ENCODE measurements at places on chromosomes 1 and 21. TPM values are rescaled to one million over a fixed set of nuclear protein-coding genes. Genes with fewer than 3 reads are reported as not detected.

DNA sequence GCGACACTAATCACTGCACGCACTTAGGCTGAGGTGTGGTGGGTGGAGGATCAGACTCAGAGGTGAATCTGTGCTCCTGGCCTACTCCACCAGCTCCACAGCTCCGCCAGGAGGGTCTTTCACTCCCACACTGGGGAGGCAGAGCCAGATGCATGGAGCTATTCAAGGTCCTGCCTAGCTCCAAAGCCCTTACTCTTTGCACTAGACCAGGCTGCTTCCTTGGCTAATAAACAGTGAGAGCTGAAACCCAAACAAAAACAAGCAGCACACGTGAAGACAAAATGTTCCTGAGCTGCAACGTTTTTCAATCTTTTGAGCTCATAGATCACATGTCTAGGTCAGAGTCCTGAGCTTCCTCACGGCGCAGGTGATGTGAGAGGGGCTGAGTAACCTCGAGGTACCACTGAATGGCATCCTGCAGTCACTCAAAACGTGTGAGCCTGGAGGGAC, 19.2 kb downstream of the CAPZB start:
- H3K27ac ChIP-seq, result no peak overlapping the region
- peaks cover 7% of the 10 kb centered on the region for H3K4me1 ChIP-seq
- H3K4me3 ChIP-seq, result no peak overlapping the region
- no peaks in the 10 kb centered on the region for H3K27me3 ChIP-seq
- H3K36me3 ChIP-seq, result peaks cover 5% of the 10 kb centered on the region

DNA sequence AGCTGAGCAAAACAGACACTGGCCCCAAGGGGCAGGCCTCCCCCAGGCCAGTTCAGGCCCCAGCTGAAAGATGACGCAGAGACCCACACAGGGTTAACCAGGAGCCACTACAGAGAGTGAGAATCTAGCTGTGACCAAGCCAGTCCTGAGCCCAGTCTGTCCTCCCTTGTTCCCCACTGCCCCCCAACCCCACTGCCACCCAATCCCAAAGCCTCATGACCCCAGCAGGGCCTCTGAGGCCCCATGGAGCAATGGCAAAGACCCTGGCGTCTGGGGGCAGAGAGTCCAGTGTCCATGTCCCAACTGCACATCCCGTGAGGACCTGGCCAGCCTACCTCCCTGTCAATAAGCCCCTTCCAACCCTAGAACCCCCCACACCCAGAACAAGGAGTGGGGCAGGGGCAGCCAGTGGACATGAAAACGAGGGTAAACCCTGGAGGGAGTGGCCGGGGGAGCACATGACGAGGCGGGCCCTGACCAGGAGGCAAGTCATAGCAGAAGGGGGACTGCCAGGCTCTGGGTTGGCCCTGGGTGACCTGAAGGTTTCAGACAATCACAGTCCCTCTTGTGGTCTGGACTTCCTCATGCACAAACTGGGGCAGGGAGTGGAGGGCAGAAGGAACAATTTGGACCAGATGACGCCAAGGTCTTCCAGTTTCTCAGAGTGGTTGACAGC, 100.5 kb downstream of the GLIS1 start:
- no peak overlapping the region for H3K4me3 ChIP-seq
- H3K27ac ChIP-seq, result no peak overlapping the region
- no peaks in the 10 kb centered on the region for H3K36me3 ChIP-seq
- H3K4me1 ChIP-seq, result no peaks in the 10 kb centered on the region
- H3K27me3 ChIP-seq, result peaks cover 14% of the 10 kb centered on the region

DNA sequence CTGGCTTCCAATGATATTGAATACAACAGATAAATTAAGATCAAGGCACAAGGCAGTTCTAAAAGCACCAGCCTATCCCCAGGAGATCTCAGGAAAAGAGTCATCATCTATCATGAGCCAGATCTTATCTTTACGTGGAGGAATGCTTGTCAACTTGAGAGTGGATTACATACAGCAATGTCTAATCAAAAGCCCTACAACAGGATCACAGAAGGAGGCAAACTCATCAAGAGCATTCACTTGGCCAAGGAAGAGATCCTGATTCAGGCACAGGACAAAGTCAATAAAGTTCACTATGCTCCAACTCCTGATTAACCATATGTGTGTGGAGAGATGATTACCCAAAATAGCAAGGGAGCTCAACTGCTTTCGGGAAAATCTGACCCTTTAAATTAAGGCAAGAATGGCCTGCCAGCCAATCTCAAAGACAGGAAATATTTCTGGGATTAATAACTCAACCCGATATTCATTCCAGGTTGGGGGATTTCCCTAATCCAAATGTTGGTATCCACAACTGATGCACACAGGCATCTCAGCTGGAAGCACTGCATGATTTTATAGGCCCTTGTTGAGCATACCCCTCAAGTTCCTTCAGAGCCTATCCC, 33.7 kb downstream of the TBX15 start:
- DNase-seq, result no peak
- peaks cover 7% of the 10 kb centered on the region for H3K4me1 ChIP-seq
- no peak overlapping the region for H3K27ac ChIP-seq
- H3K27me3 ChIP-seq, result no peaks in the 10 kb centered on the region
- no peak overlapping the region for H3K4me3 ChIP-seq

GRCh38 chr21:31340942-31341487, 3.0 kb downstream of the TIAM1 start:
- no peaks in the 10 kb centered on the region for H3K27me3 ChIP-seq
- H3K27ac ChIP-seq, result no peak overlapping the region
- no peaks in the 10 kb centered on the region for H3K36me3 ChIP-seq

DNA sequence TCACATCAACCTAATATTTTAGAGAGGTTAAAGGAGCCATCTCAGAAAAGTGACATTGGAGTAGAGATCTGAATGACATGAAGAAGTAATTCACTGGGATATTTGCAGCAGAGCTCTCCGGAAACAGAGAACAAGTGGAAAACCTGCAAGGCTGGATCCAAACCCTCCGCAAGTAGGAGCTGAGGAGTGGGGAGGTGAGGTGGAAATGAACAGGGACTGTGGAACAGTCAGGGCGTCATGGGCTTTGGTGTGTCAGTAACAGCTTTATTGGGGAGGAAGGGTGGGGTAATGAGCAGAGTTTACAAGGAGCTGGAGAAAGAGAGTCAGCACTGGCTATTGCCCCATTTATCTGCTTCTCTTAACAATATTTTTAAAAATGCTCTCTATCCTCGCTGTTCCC, 9.3 kb upstream of the IVL start:
- DNase-seq, result no peak
- H3K4me3 ChIP-seq, result no peak overlapping the region
- no peaks in the 10 kb centered on the region for H3K4me1 ChIP-seq
- no peaks in the 10 kb centered on the region for H3K36me3 ChIP-seq
- no peaks in the 10 kb centered on the region for H3K27me3 ChIP-seq

GRCh38 chr1:117644696-117645311, 39.0 kb downstream of the TENT5C start:
- no peak for DNase-seq
- no peaks in the 10 kb centered on the region for H3K36me3 ChIP-seq
- no peaks in the 10 kb centered on the region for H3K27me3 ChIP-seq

DNA sequence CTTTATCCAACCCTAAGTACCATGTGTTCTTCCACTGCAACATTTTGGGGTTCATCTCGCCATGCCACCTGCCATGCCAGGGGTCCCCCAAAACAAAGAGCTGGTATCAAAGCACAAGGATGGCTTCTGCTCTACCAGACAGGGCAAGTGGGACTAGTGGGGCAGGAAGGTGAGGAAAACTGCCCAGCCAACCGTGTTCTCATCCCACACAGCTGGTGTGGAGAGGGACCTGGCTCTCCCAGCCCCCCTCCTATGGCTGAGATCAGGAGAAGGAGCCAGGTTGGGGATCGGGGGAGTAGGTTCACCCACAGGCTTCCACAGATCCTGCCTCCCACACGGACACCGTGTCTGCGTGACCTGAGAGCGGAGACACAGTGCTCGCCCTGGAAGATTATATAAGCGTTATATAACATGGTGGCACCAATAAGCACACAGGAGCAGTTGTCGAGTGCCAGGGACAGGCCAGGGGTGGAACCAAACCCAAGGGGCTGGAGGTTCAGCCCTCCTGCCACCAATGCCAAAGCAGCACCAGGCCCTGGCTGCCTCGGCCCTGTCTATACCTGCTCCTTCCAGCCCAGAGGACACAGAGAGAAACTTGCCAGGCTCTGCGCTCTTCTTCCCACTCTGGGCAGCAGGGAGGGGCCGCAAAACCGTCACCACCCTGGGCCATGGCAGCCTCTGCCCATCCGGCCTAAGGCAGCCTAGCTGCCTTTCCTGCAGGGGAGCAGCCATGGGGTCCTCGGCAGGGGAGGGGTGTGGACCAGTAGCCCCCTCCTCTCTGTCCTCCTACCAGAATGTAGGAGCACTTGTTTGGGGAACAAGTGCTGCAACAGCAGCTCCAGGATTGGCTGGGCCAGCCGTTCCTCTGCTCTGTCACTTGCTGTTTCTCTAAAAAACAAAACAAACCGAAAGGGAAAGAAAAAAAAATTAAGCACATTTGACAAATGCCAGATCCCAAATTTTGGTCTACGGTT, 43.5 kb downstream of the CD34 start:
- H3K27ac ChIP-seq, result no peak overlapping the region
- no peaks in the 10 kb centered on the region for H3K4me1 ChIP-seq
- no peak for DNase-seq
- peaks cover 5% of the 10 kb centered on the region for H3K27me3 ChIP-seq

GRCh38 chr1:150010393-150011115, at the start of gene OTUD7B:
TSS of gene OTUD7B (minus strand) at chr1:150010726. CDS start at chr1:149977510, 33,216 bp downstream.
- H3K36me3 ChIP-seq, result peaks cover 2% of the 10 kb centered on the region
- H3K27me3 ChIP-seq, result no peaks in the 10 kb centered on the region
- peak within 1 kb of the TSS; percentile 84 for H3K27ac ChIP-seq
- peak within 1 kb of the TSS; percentile 84 for H3K4me3 ChIP-seq

GRCh38 chr1:213782941-213783672, 204.7 kb upstream of the PROX1 start:
- H3K27ac ChIP-seq, result no peak overlapping the region
- no peak overlapping the region for H3K4me3 ChIP-seq
- no peaks in the 10 kb centered on the region for H3K4me1 ChIP-seq

DNA sequence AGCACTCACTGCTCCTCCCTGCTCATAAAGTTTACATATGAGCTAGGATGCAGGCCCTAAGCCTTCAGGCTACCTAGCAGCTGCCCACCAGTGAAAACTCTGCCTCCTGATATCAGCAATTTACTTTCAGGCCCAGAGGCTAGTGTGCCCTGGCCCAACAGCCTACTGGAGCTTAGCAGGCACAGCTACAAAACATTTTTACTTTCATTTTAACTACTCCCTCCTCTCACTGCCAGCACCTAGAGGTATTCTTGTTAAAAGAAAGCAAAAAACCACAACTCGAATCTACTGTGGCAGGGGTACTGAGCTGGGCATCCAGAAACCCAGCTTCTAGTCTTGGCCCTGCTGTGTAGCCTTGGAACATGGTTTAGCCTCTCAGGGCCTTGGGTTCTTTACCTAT, 5.8 kb upstream of the LORICRIN start:
- H3K4me1 ChIP-seq, result no peaks in the 10 kb centered on the region
- no peak for DNase-seq
- H3K36me3 ChIP-seq, result no peaks in the 10 kb centered on the region
- no peak overlapping the region for H3K4me3 ChIP-seq
- no peaks in the 10 kb centered on the region for H3K27me3 ChIP-seq

GRCh38 chr1:54480525-54480848, 67.5 kb upstream of the ACOT11 start:
- peaks cover 19% of the 10 kb centered on the region for H3K4me1 ChIP-seq
- H3K4me3 ChIP-seq, result no peak overlapping the region
- peaks cover 5% of the 10 kb centered on the region for H3K27me3 ChIP-seq
- peak; percentile 65 for DNase-seq
- H3K27ac ChIP-seq, result no peak overlapping the region

DNA sequence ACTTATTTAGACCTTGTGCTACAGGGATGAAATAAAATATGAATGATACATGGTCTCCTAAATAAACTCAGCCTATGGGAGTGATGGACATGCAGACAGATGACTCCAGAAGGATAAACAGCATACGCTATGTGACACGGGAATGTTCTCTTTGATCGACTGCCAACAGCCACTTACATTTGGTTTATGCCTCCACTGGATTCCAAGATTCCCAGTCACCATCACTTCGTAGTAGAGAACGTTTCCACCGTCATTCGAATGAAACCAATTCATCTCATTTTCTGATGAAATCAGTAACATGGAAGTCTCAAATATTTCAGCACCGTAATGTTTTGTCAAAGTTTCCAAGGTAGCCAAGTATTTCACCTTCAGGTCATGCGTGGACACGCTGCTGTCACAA, 99.7 kb downstream of the JAK1 start:
- H3K36me3 ChIP-seq, result peaks cover 9% of the 10 kb centered on the region
- H3K27ac ChIP-seq, result no peak overlapping the region
- H3K4me1 ChIP-seq, result no peaks in the 10 kb centered on the region
- DNase-seq, result no peak

- DNase-seq, result peak; percentile 14
- H3K27ac ChIP-seq, result no peak overlapping the region
- no peaks in the 10 kb centered on the region for H3K27me3 ChIP-seq
- H3K4me3 ChIP-seq, result no peak overlapping the region
Observed at GRCh38 chr1:91684481-91685196, 184.0 kb downstream of the CDC7 start.

GRCh38 chr1:157376681-157377080, 175.6 kb downstream of the FCRL5 start:
- no peak overlapping the region for H3K27ac ChIP-seq
- H3K4me1 ChIP-seq, result no peaks in the 10 kb centered on the region
- no peak overlapping the region for H3K4me3 ChIP-seq
- DNase-seq, result no peak
- H3K36me3 ChIP-seq, result no peaks in the 10 kb centered on the region

DNA sequence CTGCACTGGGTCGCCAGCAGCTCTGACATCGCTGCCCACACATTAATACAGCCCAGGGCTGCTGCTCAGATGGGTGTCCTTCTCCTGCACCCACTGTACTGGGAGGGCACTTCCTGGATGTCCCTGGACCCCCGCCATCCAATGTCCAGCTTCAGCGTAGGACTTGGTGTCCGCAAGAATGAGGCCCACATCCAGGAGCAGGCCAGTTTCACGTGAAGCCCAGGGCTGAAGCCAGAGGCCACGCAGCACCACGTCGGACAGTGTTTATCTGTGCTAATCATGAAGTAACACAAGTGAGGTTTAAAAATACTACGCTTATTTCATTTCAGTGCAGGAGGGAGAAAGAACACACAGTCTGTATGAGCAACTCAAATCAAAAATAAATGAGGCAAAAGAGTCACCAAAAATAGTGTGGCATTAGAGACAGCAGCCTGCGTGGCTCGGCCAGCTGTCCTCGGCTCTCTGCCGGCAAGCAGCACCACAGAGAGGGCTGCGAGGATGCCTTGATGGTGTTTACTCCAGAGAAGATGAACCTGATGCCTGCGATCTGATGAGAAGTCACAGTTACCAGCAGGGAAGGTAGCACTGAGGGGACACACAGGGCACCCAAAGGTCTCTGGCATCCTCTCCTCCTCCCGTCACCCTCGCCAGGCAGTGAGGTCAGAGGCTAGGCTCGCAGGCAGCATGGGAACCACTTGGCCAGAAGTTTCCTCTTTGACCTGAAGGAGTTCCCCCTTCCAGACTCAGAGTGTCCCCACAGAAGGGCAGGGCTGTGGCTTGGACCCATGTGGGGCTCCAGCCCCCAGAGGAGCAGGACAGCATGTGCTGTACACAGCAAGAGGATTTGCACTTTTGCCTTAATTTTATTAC, 22.1 kb upstream of the NPHP4 start:
- no peak for DNase-seq
- H3K27me3 ChIP-seq, result 0 out of 2 replicates have a peak, but pooled peaks cover 5% of the 10 kb centered on the region
- no peaks in the 10 kb centered on the region for H3K36me3 ChIP-seq
- no peak overlapping the region for H3K27ac ChIP-seq

The MAP3K6 gene
- 10.0 TPM for total RNA-seq

The MYBPH gene
- total RNA-seq, result 1.1 TPM

The FOXO6 gene
- total RNA-seq, result 11.9 TPM

The IFFO2 gene
- 6.2 TPM for total RNA-seq

The CR1L gene
- not detected for total RNA-seq

The CELSR2 gene
- 2.6 TPM for total RNA-seq

The CRYAA gene
- not detected for total RNA-seq

The ANKRD65 gene
- total RNA-seq, result 6.2 TPM
